ENCODE measurements at places on chromosomes 2 and 18.

- no peak overlapping the region for H3K27ac ChIP-seq
- no peak overlapping the region for H3K4me3 ChIP-seq
- peaks cover 4% of the 10 kb centered on the region for H3K4me1 ChIP-seq
- no peaks in the 10 kb centered on the region for H3K36me3 ChIP-seq
Observed at GRCh38 chr2:86229221-86229620, 30.0 kb downstream of the MRPL35 start.

DNA sequence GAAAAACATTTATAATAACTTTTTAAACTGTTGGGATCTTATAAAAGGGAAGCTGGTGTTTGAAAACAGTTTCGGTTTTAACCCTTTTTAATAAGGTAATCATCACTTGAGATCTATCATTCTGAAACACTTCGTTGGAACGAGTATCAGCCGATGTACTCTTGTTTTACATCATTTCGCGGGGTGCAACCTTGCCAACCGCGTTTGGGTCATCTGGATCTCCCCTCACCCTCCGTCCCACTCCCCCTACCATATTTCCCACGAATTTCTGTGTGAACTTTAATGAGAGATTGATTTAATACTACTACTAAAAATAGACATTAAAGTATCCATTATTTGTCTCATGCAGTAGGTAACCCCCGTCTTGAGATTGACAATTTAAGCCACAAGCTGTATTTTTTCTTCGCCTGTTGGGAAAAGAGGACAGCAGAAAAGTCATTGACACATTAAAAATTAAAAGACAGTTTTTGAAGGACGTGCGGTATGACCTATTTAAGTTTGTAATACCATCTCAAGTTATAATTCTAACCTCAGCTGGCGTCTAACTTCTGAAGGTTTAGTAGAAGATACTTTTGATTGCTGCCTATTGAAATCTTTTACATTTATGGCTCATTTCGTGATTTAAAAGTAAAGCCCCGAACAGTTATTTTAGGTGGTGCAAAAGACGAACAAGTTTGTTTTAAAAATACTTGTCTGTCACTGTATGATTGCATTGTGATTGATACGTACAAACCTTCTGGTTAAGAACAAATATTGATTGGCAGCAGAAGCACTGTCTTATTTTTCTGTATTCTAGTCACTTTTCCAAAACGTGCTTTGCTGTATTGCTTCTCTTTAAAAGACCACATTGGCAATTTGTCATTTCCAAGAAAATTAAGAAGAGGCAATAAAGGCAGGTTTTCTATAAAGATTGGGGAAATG, 1.5 kb downstream of the CREB1 start:
- peaks cover 49% of the 10 kb centered on the region for H3K4me1 ChIP-seq
- H3K27ac ChIP-seq = peak overlapping the region; percentile 96
- no peaks in the 10 kb centered on the region for H3K36me3 ChIP-seq
- H3K27me3 ChIP-seq = no peaks in the 10 kb centered on the region
- peak overlapping the region; percentile 74 for H3K4me3 ChIP-seq

GRCh38 chr2:2574401-2575180, 243.5 kb upstream of the MYT1L start:
- DNase-seq = no peak
- H3K4me1 ChIP-seq = no peaks in the 10 kb centered on the region
- no peak overlapping the region for H3K27ac ChIP-seq
- H3K36me3 ChIP-seq = no peaks in the 10 kb centered on the region

- DNase-seq = no peak
- H3K4me1 ChIP-seq = no peaks in the 10 kb centered on the region
- H3K27me3 ChIP-seq = no peaks in the 10 kb centered on the region
- no peak overlapping the region for H3K4me3 ChIP-seq
Observed at GRCh38 chr2:176280867-176281658, 11.8 kb downstream of the MTX2 start.

- no peak overlapping the region for H3K4me3 ChIP-seq
- no peak overlapping the region for H3K27ac ChIP-seq
- H3K4me1 ChIP-seq = no peaks in the 10 kb centered on the region
- H3K27me3 ChIP-seq = no peaks in the 10 kb centered on the region
- H3K36me3 ChIP-seq = no peaks in the 10 kb centered on the region
- DNase-seq = no peak
Observed at GRCh38 chr2:143333168-143333791, 204.1 kb downstream of the ARHGAP15 start.

- H3K36me3 ChIP-seq = no peaks in the 10 kb centered on the region
- H3K27ac ChIP-seq = no peak overlapping the region
- H3K4me3 ChIP-seq = no peak overlapping the region
- H3K27me3 ChIP-seq = no peaks in the 10 kb centered on the region
- H3K4me1 ChIP-seq = no peaks in the 10 kb centered on the region
Observed at GRCh38 chr2:240968731-240969624, 29.4 kb upstream of the SNED1 start.

DNA sequence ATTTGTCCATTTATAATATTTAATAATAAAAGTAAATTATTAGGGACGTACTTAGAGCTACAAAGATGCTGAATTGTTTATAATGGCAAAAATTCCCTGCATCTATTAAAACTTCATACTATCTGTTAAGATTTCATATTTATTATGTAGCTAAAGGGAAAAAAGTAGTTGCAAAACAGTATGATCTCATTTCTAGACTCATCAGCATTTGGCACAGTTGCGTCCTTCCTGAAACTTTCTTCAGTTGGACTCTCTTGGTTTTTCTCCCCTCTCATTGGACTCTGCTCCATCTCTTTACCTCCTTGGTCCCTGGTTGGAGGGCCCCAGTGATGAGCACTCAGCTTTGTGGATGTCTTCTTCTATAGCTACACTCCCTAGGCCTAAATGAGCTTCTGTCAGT, 99.6 kb downstream of the TMEM247 start:
- peaks cover 4% of the 10 kb centered on the region for H3K36me3 ChIP-seq
- no peaks in the 10 kb centered on the region for H3K27me3 ChIP-seq
- H3K4me3 ChIP-seq = no peak overlapping the region

- H3K4me3 ChIP-seq = no peak overlapping the region
- no peaks in the 10 kb centered on the region for H3K4me1 ChIP-seq
- H3K27ac ChIP-seq = no peak overlapping the region
- H3K27me3 ChIP-seq = no peaks in the 10 kb centered on the region
Observed at GRCh38 chr2:51025906-51026555, 5.9 kb downstream of the NRXN1 start.

DNA sequence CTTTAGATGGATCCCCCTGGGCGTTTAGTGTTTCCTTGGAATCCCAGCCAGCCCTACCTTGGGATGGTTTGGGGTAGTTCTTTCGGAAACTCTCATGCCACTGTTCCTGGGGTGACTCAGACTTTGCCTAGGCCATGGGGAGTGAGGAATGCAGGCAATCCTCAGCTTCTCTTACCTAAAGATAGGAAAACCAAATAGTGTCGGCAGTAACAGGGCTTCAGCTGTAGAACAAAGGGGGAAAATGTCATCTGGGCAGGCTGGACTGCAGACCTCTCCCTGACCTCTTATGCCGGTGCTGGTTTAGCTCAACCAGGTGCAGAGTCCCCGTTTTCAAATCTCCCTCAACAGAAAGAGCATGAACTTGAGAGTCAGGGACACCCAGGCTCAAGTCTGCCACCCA, 252.1 kb downstream of the TSN start:
- no peak for DNase-seq
- no peak overlapping the region for H3K4me3 ChIP-seq
- no peaks in the 10 kb centered on the region for H3K36me3 ChIP-seq
- H3K27me3 ChIP-seq = no peaks in the 10 kb centered on the region

DNA sequence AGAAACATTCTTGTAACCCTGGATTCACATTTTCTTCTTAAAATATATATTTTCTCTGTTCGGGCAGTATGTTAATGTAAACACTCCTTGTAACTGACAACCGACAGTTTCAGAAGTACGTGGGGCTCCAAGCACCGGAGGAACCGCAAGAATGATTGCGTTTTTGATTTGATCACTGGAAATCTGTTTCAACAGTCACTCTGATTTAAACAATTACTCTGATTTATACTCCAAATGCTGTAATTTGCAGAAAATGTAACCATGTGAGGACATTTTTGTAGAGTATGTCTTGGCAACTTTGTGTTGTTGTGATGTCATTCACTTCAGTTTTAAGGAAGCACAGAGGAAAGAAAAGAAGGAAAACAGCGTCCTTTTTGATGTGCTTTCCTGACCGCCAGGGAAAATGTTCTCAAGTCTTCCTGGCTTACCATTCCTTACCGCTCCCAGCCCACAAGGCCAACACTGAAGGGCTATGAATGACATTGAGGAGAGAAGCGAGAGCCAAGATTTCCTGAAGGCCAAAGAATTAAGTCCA, 77.7 kb downstream of the APOB start:
- H3K4me3 ChIP-seq = no peak overlapping the region
- H3K27ac ChIP-seq = no peak overlapping the region
- no peaks in the 10 kb centered on the region for H3K36me3 ChIP-seq
- DNase-seq = no peak
- H3K27me3 ChIP-seq = no peaks in the 10 kb centered on the region
- H3K4me1 ChIP-seq = no peaks in the 10 kb centered on the region

- no peaks in the 10 kb centered on the region for H3K4me1 ChIP-seq
- no peaks in the 10 kb centered on the region for H3K27me3 ChIP-seq
- H3K36me3 ChIP-seq = no peaks in the 10 kb centered on the region
- H3K27ac ChIP-seq = no peak overlapping the region
Observed at GRCh38 chr2:204738721-204739120, 193.4 kb downstream of the PARD3B start.

- H3K27me3 ChIP-seq = no peaks in the 10 kb centered on the region
- peak; percentile 47 for DNase-seq
- H3K36me3 ChIP-seq = peaks cover 18% of the 10 kb centered on the region
- H3K4me3 ChIP-seq = peak overlapping the region; percentile 23
Observed at GRCh38 chr2:197205585-197206215, 104.9 kb downstream of the ANKRD44 start.

DNA sequence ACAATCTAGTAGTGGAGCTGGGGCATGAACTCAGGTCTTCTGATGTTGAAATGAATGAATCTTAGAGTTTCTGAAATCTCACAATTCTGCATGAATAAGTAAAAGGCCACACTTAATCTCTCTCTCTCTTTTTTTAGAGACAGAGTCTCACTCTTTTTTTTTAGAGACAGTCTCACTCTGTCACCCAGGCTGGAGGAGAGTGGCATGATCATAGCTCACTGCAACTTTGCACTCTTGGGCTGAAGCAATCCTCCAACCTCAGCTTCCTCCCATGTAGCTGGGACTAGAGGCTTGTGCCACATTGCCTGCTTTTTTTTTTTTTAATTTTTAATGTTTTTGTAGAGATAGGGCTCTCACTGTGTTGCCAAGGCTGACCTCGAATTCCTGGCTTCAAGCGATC, 68.9 kb upstream of the THOC1 start:
- H3K27me3 ChIP-seq = no peaks in the 10 kb centered on the region
- H3K4me1 ChIP-seq = no peaks in the 10 kb centered on the region
- H3K27ac ChIP-seq = no peak overlapping the region
- H3K4me3 ChIP-seq = no peak overlapping the region
- H3K36me3 ChIP-seq = no peaks in the 10 kb centered on the region

- no peaks in the 10 kb centered on the region for H3K27me3 ChIP-seq
- DNase-seq = no peak
- no peak overlapping the region for H3K4me3 ChIP-seq
Observed at GRCh38 chr2:159573846-159574606, 42.3 kb downstream of the BAZ2B start.

- peaks cover 32% of the 10 kb centered on the region for H3K4me1 ChIP-seq
- no peaks in the 10 kb centered on the region for H3K36me3 ChIP-seq
- peaks cover 21% of the 10 kb centered on the region for H3K27me3 ChIP-seq
- no peak overlapping the region for H3K27ac ChIP-seq
Observed at GRCh38 chr2:8676191-8676920, 5.5 kb upstream of the ID2 start.

DNA sequence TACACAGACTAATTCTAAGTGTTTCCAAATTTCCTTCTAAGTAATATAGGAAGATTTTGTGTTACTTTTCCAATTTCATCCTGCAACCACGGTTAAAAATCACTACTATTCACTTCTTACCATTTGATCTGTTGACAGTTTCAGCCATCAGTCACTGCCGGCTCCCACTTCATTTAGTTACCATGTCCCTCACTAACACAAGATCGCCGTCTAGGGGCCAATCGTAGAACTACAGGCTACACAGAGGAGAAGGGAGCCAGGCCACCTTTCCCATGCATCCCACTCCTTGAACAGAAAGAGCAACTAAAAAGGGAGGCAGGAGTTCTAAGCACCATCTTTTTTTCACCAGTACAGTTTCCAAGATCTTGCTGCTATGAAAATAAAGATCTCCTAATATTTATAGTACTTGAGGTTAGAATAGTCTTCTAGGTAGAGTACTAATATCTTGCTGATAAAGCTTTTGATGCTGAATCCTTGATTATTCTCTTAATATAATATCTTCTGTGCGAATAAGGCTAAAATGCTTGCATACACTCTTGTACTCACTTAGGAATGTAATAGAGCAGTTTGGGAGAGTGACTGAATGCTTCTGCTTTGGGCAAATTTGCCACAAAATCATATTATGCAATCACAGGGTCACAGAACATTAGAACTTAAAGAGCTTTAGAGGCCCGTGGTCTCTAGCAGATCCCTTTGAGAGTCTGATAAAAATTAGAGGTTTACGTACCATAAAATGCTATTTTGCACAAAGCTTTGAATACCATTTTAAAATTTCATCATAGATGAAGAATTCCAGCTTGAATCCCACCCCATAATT, 39.5 kb upstream of the CYP1B1 start:
- no peak for DNase-seq
- no peaks in the 10 kb centered on the region for H3K4me1 ChIP-seq
- H3K27me3 ChIP-seq = no peaks in the 10 kb centered on the region
- no peaks in the 10 kb centered on the region for H3K36me3 ChIP-seq

DNA sequence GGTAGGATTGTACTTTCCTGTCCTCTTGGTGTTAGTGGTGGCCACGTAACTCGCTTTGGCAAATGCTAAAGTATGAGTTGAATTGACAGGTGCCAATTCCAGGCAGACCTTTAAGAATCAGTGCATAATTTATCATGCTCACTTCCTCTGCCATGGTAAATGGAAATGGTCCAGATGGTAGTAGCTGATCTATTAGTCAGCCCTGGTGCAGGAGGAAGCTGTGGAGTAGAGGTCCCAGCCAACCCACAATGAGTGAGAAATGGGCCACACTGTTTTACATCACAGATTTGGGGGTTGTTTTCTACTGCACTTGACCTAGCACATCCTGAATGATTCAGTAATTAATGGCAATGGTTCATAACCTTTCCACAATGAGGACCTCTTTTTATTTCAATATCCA, 104.4 kb downstream of the RGPD3 start:
- H3K4me1 ChIP-seq = no peaks in the 10 kb centered on the region
- H3K27ac ChIP-seq = no peak overlapping the region
- H3K27me3 ChIP-seq = no peaks in the 10 kb centered on the region
- H3K36me3 ChIP-seq = no peaks in the 10 kb centered on the region
- DNase-seq = no peak
- no peak overlapping the region for H3K4me3 ChIP-seq

GRCh38 chr2:64327510-64328414, 126.2 kb upstream of the LGALSL start:
- H3K27ac ChIP-seq = peak overlapping the region; percentile 49
- peak overlapping the region; percentile 8 for H3K4me3 ChIP-seq
- no peak for DNase-seq
- no peaks in the 10 kb centered on the region for H3K36me3 ChIP-seq
- no peaks in the 10 kb centered on the region for H3K27me3 ChIP-seq

- no peak overlapping the region for H3K4me3 ChIP-seq
- DNase-seq = no peak
- peaks cover 5% of the 10 kb centered on the region for H3K4me1 ChIP-seq
- H3K36me3 ChIP-seq = peaks cover 11% of the 10 kb centered on the region
- no peaks in the 10 kb centered on the region for H3K27me3 ChIP-seq
Observed at GRCh38 chr2:159728629-159729028, 16.3 kb downstream of the MARCHF7 start.

GRCh38 chr2:197274349-197274748, 36.2 kb downstream of the ANKRD44 start:
- peak overlapping the region; percentile 28 for H3K27ac ChIP-seq
- DNase-seq = no peak
- peaks cover 44% of the 10 kb centered on the region for H3K4me1 ChIP-seq

- no peak overlapping the region for H3K4me3 ChIP-seq
- no peaks in the 10 kb centered on the region for H3K4me1 ChIP-seq
- H3K27me3 ChIP-seq = no peaks in the 10 kb centered on the region
- no peak overlapping the region for H3K27ac ChIP-seq
- H3K36me3 ChIP-seq = no peaks in the 10 kb centered on the region
- no peak for DNase-seq
Observed at GRCh38 chr2:62495761-62496160, 10.2 kb downstream of the TMEM17 start.
